Uterus (tissue), 4 donors: ENCODE measurements at places on chromosomes 7 and 10.

GRCh38 chr7:141227454-141227853 is 153.6 kb downstream of the TMEM178B start:
- DNase-seq = no peak

- no peak for DNase-seq
Observed at GRCh38 chr7:50676740-50677637, 105.7 kb downstream of the GRB10 start.

DNA sequence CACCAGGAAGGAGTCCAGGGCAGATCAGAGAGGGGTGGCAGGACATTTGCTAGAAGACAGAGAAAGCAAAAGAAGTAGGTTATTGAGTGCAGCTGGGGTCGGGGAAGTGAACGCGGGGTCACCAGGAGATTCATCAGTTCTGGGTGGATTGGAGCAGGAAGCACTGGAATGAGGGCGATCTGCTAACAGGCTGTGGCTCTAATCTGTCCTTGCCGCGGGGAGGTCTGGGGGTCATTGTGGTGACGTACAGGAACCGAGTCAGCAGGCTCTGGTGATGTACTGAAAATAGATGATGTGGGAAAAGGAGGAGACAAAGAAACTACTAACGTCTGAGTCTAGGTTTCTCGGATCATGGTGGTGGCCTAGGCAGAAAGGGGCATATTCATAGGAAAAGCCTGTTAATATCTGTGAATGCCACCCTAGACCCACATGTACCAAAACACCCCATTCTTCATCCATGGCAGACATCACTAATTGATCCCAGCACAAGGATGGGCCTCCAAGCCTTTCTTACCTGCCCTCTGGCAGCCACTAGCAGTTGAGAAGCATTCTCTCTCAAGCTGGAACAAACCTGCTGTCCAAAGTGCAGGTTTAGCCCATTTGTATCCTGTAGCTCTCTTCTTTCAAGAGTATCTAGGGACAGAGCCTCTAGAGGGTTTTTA is 134.5 kb downstream of the C10orf105 start:
- DNase-seq = no peak

- no peak for DNase-seq
Observed at GRCh38 chr10:113015201-113015600, 65.2 kb downstream of the TCF7L2 start.

GRCh38 chr7:74220229-74220628 is 10.4 kb downstream of the LAT2 start:
- DNase-seq = no peak

DNA sequence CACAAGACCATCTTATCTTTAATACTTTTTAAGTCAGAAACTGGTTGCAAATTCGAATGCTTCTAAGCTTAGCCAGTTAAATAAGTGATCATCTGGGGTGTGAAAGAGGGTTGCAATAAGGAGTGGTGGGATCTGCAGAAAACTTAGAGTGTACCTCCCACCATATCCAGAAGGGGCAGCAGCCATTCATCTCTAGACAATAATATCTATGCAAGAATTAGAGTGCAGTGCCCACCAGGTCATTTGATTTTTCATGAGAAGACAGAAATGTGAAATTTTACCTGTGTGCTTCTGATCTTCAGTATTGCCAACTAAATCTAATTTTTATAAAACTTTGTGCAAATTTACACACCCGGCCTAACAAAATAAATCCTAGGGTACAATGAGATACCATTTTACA is 127.2 kb upstream of the SP4 start:
- no peak for DNase-seq

DNA sequence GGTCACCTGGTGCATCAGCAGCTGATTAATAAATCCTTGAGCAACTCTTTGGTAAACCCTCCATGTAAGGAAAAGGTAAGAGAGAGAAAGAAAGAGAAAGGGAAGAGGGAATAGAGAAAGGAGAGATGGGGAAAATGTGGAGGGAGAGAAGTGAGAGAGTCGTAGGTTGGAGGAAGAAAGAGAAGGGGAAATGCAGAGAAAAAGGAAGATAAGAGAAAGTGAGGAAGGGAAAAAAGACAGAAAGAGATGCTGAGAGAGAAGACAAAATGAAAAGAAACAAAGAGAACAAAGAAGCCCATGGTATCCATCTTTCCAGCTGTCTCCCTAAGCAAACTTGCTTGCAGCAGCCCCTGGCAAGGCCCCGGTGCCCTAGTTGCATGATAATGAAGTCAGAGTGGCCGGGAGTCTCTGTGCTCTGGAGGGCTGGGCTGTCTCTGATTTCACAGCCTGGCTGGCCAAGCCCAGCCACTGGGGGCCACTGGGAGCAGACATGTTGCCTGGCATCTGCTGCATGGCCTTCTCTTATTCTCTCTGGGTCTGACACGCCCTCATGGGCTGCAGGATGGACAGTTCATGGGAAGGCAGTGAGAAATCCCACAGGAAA is 48.4 kb downstream of the PRR15 start:
- no peak for DNase-seq

- DNase-seq = no peak
Observed at GRCh38 chr10:110724116-110724921, 80.2 kb downstream of the RBM20 start.

DNA sequence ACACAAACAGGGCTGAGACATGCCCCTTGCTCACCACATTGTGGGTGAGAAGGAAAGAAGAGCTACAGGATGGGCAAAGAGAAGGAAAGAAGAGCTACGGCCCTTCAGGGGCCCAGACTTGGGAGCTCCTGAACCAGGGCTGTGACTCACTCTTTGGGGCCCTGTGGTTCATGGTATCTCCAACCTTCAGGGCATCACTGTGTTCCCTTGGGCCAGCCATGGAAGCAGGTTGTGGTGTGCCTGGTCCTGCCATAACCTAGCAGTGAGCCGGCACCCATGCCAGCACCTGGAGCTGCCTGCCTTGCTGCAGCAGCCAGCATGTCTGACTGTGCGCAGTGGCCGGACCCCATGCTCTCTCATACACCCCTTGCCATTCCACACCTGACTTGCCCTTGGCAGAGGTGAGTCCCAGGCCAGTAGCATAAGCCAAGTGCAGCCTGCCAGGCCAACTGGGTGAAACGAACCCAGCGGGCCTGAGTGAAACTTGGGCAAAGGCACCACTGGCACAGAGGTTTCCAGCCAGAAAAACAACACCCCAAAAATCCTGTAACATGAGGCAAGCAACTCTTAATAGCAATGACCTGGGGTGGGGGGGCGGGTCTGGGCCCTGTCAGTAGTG is 89.0 kb upstream of the CACUL1 start:
- DNase-seq = no peak

GRCh38 chr7:67593794-67594193 is 597.2 kb downstream of the TYW1 start:
- DNase-seq = no peak

GRCh38 chr10:24556126-24556749 is 167.4 kb downstream of the ARHGAP21 start:
- DNase-seq = no peak

- no peak for DNase-seq
Observed at GRCh38 chr7:127620406-127621233, 2.7 kb upstream of the PAX4 start.

DNA sequence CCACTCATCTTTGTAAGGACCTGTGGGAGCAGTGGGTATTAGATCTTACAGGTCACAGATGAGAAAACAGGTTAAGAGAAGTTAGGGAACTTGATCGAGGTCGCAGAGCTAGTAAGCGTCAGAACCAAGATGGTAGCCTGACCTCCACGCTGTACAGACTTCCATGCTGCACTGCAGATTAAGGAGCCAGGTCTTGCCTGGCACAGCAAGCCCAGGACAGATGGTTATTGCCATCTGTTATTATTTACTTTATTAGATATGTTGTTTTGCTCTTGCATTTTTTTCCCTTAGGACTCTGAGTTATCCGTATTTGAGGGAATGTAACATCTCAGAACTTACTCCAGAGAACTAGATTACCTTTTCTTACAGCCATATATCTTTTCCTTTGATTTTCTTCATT is 147.2 kb downstream of the NSUN6 start:
- DNase-seq = no peak

DNA sequence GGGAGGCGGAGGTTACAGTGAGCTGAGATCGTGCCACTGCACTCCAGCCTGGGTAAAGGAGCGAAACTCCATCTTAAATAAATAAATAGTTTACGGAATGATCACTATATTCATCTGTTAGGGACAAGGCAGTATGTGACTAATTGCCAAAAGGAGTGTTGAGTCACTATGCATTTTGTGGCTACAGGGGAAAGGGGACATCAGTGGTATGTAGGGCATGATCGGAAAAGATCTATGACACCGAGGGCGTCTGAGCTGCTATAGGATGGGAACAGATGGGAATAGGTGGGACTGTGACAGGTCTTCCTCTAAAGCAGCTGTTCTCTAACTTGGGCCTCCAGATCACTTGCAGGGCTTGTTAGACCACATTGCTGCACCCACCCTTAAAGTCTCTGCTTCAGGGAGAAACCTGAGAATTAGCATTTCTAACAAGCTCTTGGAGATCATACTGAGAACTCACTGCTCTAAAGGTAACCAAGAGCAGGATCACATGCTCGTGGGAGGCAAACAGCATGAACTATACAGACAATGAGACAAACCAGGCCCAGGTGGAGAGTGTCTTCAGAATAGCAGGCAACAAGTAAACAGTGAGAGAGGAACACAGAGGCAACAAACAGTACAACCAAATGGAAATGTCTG is 65.1 kb upstream of the ITGA8 start:
- DNase-seq = no peak

- no peak for DNase-seq
Observed at GRCh38 chr7:17441557-17441956, 143.1 kb downstream of the AHR start.
